Nephron progenitor cell (in vitro differentiated cells): ENCODE measurements at places on chromosomes 1 and 21.

DNA sequence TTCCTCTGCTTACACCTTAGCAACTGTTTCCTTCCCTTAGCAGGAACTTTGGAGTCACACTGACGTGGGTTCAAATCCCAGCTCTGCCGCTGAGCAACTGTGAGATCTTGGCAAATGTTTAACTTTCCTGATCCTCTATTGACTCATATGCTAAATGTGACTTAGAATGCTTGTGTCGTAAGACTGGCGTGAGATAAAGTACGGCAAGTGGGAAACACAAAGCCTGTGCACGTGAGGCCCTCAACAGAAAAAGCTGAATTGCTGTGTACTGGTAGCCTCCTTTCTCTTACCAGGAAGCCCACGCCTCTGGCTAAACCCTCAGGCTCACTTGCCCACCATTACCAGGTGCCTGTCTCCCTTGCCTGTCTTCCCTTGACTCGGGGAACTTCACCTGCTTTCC lies 135.4 kb upstream of the TNR start:
- DNase-seq: no peak

DNA sequence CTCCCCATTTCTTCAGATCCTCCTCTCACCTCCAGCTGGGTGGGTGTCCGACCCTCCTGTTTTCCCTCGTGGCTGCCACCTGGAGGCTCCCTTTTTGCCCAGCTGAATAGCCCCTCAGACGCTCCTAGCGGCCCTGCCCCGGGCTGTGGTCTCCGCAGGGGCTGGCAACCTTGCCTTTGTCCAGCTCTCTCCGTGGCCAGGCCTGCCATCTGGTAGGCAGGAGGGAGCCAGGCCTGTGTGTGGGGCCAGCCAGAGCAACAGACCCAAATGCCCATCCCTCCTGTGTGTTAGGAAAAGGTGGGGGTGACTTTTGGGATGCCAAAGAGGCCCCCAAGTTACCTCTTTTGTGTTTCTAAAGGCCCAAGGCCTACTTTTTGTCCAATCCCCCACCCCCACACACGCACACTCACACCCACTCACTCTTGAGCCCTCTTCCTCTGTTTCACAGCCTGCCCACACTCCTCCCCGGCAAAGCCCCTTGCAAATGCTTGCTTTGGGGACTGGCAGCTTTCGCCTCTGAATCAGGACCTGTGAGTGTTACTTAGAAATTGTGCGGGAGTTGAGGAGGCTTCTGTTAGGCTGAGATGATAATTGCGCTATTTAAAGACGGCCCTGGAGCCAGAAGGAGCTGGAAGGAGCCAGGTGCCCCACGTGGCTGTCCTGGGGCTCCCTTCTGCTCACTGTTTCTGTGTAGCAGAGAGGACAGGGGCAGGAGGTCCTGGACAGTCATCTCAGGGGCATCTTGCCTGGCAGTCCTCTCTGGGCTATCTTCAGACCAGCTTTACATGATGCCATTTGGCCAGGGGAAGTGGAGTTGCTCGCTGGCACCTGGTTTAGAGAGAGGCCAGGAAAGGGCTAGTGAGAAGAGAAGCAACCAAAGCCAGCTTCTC lies 9.1 kb downstream of the PPFIA4 start:
- DNase-seq: no peak

DNA sequence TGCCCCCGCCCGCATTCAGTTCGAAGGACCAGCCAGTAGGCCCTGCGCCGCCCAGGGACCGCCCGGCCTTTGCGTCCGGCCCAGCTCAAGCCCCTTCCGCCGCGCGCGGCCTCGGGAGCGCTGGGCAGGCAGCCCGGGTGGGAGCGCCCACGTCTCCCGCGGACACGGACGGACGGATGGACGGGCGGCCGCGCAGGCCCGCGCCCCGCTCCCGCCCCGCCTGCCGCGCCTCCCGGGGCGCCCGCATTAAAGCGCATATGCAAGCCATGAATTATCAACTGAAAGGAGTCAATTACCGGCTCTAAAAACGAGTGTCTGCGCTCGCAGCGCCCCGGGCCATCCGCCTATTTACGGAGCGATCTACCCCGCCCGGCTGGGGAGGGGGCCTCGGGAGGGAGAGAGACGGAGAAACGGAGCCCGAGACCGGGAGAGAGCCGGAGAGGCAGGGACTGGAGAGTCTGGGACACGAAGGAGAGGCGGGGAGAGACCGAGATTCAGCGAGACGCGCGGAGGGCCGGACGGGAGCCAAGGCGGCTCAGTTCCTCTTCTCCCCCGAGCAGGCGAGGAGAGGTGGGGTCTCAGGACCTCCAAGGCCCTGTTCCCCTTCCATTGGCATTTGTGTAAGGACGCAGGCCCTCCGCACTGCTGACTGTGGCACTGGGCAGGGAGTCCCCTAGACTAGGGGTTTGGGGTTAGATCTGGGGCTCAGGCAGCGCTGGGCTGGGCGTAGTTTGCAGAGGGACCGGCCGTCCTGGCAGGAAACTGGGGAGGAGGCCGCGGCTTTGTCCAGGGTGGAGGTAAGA lies 41.3 kb upstream of the DMBX1 start:
- DNase-seq: peak; percentile 50

DNA sequence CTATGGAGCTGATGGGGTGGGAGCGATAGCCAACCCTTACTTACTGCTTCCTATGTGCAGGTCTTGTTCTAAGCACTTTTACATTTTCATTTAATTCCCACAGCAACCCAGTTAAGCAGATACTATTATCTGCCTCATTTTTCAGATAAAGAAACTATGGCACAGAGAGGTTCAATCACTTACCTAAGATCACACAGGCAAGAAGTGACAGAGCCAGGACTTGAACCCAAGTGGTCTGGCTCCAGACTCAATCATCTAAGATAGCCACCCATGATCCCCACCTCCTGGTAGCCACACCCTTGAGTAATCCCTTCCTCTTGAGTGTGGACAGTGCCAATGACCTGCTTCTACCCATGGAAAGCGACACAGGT lies 23.2 kb upstream of the IFNAR1 start:
- no peak for DNase-seq

DNA sequence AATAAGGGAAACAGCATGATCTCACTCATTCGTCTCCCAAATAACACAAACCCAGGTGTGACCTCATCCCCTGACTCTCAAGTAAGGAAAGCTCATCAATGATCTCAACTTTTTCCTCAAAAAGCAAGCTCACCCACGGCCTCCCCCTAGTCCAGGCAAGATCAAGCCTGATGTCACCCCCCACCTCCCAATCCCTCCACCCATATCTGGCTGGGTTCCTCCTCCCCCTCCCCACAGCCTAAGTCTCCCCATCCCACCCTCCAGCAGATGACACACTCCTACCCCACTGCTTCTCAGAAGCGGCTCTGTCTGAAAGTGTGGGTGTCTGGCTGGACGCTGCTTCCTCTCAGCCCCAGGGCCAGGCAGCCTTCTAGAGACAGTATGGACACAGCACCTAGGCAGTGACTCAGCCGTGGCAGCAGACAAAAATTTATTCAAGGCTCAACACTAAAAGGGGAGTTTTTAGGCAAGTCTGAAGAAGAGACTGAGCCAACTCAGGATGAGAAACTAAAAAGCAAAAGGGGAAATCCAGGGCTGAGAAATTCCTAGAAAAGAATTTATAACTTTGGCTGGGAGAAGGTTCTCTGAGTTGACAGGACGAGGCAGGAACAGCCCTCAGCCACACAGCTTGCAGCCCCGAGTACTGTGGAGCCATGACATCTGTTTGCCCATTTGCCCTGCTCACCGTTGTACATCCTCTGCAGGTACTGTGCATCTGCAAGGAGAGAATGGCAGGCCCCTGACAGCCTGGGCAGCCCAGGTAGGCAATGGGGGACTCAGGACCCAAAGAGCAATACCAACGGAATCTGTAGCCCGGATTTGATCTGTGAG lies 81.6 kb upstream of the LRRC8D start:
- no peak for DNase-seq

- DNase-seq: no peak
These were observed 1054.6 kb downstream of the PLA2G4A start for GRCh38 chr1:187883356-187883755.

DNA sequence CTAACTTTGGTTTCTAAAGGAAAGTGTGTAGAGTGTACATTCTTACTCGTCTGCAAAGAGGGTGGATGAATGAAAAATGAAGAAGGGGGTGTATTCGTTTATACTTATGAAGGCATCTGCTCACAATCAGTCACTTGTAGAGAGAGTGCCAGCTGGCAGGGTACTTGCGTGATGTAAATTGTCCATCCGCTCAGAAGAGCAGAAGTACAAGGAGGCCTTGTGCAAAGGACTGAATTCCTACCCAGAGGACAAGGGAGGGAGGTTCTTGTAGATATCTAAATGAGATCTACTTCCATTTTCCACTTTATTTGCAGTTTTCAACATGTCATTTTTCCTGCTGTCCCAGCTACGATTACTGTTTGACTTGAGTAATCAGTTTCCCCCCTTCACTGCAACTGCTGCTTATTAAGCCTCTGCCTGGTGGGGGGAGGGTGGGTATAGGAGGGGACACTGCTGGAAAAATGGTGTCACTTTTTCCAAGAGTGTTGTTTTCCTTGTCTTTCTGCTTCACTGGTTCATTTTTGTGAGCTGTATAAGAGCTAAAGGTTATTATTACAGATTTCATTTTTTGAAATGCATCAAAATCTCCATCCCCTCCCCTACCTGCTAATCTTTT lies 67.3 kb downstream of the LAMC1 start:
- no peak for DNase-seq

DNA sequence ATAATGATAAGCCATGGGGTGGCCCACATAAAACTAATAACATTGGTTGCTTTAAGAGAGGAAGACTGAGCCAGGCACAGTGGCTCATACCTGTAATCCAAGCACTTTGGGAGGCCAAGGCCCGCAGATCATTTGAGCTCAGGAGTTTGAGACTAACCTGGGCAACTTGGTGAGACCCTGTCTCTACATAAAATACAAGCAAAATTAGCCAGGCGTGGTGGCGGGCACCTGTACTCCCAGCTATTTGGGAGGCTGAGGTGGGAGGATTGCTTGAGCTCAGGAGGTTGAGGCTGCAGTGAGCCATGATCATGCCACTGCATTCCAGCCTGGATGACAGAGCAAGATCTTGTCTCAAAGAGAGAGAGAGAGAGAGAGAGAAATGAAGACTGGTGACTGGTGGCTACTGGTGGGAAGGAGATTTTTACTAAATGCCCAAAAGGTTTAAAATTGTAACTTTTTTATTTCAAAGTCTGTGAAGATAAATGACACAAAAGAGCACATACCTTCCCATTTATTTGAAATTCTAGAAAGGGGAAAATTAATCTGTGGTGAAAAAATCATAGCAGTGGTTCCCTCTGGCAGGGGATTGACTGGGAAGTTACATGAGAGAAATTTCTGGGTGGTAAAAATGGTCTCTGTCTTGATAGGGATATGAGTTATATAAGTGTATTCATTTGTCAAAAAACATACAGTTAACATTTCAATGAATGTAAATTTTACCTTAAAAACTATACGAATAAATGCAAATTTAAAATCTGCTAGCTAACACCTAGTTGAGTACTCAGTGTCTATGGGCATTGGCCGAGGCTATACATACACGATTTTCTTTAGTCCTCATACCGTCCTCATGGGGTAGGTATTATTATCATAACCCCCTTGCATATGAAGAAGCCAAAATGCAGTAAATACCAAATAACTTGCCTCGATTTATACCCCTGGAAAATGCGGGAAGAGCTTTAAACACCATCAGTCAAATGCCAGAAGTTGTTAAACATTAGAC lies 2.2 kb upstream of the NBPF1 start:
- DNase-seq: peak; percentile 15

- no peak for DNase-seq
These were observed 1.7 kb downstream of the ASPM start for GRCh38 chr1:197144570-197145325.

DNA sequence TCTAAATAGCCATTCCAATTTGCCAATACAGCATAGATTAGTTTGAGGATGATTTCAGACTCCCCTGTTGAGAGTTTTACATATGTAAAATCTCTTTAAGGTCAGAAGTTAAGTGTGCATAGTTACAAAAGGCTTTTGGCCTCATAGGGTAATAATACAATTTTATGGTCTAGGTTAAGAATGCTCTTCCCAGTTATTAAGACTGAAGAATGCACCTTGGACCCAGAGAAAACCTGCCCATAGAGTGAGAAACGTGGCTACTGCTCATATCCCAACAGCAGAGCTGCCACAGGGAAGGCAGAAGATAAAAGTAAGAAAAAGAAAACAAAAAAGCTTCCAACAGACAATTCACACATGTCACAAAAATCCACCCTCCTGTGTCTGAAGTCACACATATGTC lies 255.9 kb downstream of the LMO4 start:
- DNase-seq: no peak

DNA sequence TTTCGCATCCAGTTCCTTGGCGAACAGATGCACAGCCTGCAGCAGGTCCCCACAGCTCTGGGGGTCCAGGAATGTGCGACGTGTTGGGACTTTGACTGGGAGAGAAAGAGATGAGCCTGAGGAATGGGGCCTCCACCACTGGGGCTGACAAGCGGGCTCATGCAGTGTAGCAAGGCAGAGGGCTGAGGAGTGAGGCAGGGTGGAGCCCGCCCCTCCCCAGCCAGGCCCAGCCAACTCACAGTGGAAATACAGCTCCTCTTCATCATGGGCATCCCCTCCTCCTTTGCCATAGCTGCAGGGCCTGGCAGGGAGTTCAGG lies 30.7 kb downstream of the CDCA8 start:
- DNase-seq: no peak

DNA sequence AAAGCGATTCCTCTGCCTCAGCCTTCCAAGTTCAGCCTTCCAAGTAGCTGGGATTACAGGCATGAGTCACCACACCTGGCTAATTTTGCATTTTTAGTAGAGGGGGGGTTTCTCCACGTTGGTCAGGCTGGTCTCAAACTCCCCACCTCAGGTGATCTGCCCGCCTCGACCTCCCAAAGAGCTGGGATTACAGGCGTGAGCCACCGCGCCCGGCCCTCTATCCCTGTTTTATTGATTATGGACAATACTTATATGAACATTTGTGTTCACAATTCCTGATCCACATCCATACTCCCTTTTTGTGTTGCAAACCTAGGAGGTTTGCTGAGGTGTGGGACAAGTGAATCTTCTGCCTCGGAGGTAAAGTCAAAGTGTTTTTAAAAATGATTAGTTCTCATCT lies 245.3 kb downstream of the GREM2 start:
- DNase-seq: no peak

- DNase-seq: no peak
These were observed 132.9 kb downstream of the LRRIQ3 start for GRCh38 chr1:74065081-74065480.

DNA sequence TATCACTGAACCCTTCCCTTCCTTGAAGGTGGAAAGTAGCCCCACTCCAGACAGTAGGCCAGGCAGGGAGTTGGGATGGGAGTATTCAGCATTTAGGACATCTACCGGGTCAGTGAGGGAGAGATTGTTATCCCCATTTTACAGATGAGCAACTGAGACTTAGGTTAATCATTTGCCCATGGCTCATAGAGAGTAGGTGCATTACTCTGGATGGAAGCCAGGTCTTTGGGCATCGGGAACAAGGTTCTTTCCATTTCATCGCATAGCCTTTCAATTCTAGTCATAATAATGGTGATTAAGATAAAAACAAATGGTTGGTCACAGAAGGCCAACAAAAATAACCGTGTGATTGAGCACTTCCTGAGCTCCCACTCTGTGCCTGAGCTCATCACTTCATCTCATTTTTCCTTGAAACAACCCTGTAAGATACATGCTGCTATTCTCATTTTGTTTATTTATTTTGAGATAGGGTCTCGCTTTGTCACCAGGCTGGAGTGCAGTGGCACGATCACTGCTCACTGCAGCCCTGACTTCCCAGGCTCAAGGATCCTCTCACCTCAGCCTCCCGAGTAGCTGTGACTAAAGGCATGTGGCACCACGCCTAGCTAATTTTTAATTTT lies 64.8 kb downstream of the NAV1 start:
- no peak for DNase-seq

- no peak for DNase-seq
These were observed 708.4 kb downstream of the KCNT2 start for GRCh38 chr1:195899762-195900352.
